Activated CD4-positive, alpha-beta T cell treated with anti-CD3 and anti-CD28 coated beads for 36 hours (primary cell): ENCODE measurements at places on chromosomes 13 and 19.
A peak's percentile ranks its signal among the peaks of the same experiment; 100 is the strongest.

- DNase-seq, result no peak
These were observed 2.9 kb upstream of the YJEFN3 start for GRCh38 chr19:19525611-19526380.

GRCh38 chr19:41232686-41233085 is 13.7 kb downstream of the AXL start:
- DNase-seq, result no peak

GRCh38 chr19:401866-402511 is 7.0 kb downstream of the C2CD4C start:
- DNase-seq, result no peak

DNA sequence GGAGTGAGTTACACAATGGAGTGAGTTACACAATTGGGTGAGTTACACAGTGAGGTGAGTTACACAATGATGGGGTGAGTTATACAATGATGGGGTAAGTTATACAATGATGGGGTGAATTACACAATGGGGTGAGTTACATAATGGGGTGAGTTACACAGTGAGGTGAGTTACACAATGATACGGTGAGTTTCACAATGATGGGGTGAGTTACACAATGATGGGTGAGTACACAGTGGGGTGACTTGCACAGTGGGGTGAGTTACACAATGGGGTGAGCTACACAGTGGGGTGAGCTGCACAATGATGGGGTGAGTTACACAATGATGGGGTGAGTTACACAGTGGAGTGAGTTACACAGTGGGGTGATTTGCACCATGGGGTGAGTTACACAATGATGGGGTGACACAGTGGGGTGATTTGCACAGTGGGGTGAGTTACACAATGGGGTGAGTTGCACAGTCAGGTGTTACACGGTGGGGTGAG is 52.5 kb upstream of the GAS6 start:
- DNase-seq, result no peak

- DNase-seq, result no peak
These were observed 53.9 kb upstream of the AMER2 start for GRCh38 chr13:25225970-25226369.

DNA sequence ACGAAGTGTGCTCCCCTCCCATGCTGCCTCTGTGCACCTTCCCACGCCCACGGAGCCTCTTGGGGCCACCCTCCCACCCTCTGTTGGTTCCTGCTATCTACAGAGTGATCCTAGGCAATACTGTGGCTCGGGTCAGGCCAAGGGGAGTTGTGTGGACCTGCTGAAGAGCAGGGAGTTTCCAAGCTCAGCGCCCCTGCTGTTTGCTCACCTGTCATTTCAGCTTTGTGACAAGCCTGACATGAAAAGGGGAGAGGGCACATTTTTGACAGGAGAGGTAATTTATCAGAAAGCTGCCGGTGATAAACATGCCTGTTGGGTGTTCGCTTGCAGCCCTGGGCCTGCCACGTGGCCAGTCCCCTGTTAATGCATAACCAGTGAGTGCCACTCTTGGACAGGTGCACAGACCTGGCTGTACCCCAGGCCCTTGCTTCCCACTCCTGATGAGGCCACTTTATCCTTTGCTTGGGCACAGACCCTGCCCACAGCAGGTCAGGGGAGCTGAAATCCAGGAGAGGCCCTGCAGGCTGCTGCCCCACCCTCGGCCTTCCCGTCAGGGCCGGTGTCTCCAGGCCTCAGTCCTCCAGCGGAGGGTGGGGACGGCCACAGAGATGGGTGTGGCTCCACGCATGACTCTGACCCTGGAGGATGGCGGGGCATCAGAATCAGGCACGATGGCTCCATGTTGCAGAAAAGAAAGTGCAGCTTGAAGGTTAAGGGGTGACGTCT is 201.5 kb upstream of the GPR12 start:
- no peak for DNase-seq

GRCh38 chr19:1065606-1066109 is 1.3 kb upstream of the ARHGAP45 start:
- DNase-seq, result no peak

DNA sequence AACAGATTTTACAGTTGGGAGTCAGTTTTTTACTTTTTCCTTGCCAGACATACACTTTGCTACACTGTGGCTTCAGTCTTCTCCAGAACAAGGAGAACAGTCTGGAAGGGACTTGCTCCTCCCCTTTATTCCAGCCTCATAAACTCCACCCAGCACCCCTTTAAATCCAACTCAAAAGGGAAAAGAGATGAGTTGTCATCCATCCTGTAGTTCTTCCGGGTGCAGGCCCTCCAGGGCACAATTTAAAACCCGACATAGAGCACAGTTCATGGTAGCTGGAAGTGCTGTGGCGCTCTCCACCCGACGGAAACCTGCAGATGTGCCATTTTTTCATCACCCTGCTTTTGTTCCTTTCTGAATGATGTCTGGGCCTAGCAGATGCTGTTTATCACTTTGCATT is 98.9 kb downstream of the ZAR1L start:
- no peak for DNase-seq

GRCh38 chr19:3536429-3537100 is 2.4 kb upstream of the TEKTIP1 start:
- no peak for DNase-seq

DNA sequence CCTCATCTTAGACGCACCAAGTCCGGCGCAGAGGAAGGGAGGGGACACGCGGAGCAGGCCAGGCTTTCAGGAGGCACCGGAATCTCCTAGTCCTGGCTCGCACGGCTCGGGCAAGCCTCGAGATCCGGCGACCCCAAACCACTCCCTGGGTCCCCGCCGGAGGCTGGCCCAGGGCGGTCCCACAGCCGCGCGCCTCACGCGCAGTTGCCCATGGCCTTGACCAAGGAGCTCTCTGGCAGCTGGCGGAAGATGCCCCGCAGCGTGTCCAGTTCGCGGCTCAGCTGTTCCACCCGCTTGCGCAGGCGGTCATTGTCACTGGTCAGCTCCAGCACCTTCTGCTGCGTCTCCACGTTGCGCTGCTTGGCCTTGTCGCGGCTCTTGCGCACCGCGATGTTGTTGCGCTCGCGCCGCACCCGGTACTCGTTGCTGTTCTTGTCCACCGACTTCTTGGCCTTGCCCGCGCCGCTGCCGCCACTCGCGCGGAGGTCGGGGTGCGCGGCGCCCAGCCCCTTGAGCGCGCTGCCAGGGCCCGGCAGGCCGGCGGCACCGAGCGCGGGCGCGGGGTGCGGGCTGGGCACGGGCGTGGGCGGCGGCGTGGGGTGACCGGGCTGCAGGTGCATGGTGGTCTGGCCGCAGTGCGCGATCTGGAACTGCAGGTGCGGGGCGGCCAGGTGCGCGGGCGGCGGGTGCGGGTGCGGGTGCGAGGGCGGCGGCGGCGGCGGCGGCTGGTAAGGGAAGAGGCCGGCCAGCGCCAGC is 1.0 kb downstream of the CEBPA start:
- DNase-seq, result no peak

- peak; percentile 62 for DNase-seq
These were observed 636 bp upstream of the ZNF579 start for GRCh38 chr19:55581145-55581822.

GRCh38 chr19:1230783-1231489 is 6.9 kb downstream of the CBARP start:
- DNase-seq, result no peak
